CD4-positive, alpha-beta T cell treated with Interleukin-10 for 1 hour (primary cell): ENCODE measurements at places on chromosomes 6 and 20.

- DNase-seq = no peak
Observed at GRCh38 chr6:82017773-82018172, 229.8 kb downstream of the IBTK start.

- DNase-seq = no peak
Observed at GRCh38 chr20:58023346-58023745, 205.1 kb downstream of the ANKRD60 start.

DNA sequence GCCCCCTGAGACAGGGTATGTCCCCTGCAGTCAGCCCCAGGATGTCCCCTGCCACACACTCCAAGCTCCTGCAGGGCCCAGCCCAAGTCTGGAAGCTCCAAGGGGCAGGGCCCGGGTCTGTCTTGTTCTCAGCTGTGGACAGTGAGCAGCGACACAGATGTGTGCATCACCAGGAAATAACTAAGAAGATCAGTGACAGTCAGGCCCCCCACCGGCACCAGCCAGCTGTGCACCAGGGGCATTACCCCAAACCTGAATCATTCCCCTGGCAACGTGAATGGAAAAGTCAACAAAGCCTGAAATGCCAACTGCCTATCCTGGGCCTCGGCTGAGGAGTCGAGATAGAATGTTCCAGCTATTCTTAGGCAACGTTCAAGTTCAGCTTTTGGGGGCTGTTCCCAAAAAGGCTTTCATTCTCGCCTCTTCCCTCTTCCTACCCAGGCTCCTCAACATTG, 105.0 kb downstream of the PREX1 start:
- no peak for DNase-seq

DNA sequence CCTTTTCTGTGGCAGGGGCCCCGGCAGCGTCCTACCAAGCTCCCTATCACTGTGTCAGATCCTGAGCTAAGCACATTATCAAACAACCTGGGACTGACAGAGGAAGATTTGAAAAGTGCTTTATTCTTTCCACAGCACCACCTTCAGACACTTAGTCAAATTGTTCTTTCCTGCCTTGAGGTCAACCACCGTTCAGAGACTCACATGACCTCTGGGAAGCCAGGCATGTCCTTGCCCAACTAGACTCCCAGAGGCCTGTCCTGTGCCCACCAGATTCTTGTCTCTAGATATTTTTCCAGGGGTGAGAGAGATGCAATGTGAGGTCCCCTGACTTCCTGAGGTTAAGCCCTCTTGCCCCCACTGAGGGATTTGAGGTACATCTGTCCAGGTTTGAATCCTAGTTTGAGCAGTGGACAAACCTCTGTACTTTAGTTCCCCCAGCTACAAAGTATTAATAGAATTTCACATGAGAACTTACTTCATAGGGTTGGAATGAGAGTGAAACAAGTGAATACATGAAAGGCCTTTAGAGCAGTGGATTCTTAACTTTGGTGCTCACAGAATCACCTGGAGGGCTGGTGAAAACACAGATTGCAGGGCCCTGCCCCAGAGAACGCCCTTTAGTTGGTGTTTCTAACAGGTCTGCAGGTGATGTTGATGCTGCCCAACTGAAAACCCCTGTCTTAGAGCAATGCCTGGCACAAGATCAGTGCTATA, 179.8 kb downstream of the CLIC5 start:
- no peak for DNase-seq

DNA sequence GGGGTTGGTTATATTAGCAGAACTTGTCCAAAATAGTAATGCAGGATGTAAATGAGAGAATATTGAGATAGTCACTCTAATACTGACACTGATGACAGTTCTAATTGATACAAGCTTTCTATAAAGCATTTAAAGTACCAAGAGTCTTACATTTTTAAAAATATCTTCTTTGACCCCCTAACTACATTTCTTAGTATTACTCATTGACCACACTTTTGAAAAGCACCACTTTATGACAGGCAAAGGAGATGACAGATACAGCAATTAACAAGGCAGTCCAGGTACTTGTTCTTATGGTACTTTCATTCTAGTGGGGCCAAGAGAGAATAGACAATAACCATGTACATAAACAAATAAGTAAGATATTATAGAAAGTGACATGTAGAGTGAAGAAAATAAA, 139.4 kb upstream of the EYA4 start:
- DNase-seq = no peak

DNA sequence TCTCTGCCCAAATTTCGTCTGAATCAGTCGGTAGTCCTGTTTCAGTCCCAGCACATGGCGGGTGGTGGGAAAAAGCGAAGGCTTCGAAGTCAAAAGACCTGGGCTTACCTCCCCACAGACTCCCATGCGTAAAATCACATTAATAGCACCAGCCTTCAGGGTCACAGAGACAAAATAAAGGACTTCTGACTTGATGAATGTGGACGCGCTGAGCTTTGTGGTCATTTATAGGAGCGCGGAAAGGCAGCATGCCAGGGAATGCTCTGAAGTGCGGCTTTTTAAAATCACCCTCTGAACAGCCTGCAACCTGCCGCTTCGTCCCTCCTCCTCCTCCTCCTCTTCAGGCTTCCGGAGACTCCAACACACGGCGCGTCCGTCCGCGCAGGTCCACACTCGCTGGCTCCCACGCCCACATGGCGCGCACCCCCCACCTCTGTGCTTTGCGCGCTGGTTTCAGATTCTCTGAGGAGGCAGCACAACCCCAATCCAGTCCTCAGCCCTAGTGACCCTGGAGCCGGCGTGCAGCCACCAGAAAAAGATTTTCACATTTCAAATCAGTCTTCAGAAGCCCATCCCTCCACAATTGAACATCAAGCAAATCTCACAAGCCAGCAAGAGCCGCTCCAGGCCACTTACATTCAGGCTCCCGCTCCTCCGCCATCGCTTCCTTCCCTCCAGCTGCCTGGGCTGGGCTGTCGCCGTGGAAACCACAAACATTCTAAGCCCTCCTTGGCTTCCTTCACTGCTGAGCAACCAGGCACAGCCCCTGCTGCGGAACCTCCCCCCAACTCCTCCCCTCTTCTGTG, at the start of gene C6orf118:
Gene C6orf118 (minus strand): TSS at position 680 of the 806 bp plus-strand sequence. CDS start 19 bp downstream, at position 661.
- no peak for DNase-seq

- no peak for DNase-seq
Observed at GRCh38 chr6:47934023-47934422, 152.2 kb downstream of the OPN5 start.

DNA sequence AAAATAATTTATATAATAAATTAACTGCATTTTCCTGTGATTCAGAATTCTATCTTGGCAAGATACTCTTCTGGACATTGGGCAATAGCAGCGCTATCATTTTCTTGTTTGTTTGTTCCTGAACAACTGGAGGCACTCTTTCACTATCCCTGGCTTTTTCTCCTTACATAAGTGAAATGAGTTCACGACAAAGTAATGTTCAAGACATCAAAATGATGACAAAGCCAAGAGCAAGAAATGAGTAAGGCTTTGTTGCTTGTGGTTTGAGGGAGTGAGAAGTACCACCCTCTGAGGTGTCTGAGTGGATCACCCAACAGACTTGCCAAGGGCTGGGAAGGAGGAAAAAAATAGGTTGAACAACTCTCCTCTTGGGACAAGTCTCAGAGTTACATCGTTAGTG, 466.6 kb upstream of the JAG1 start:
- DNase-seq = no peak

DNA sequence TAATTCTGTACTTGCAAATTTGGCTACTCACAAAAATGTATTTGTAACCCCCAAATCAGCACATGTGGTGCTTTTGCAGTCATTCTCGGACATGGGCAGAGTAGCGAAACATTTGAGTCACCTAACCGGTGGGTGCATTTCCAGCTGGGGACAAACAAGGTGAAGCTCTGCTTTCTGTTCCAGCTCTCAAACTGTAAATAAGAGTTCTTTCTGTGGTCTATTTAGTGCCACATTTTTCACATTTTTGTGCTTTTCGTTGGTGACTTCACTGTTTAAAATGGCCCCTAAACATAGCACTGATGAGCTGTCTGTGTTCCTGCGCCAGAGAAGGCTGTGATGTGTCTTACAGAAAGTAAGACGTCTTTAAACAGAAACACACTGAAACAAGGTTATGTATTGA, 244.5 kb downstream of the CDC5L start:
- no peak for DNase-seq

GRCh38 chr20:49945701-49946477, 9.7 kb downstream of the RNF114 start:
- no peak for DNase-seq

- DNase-seq = peak; percentile 19
Observed at GRCh38 chr6:31689249-31690110, 8.6 kb upstream of the LY6G5C start.

DNA sequence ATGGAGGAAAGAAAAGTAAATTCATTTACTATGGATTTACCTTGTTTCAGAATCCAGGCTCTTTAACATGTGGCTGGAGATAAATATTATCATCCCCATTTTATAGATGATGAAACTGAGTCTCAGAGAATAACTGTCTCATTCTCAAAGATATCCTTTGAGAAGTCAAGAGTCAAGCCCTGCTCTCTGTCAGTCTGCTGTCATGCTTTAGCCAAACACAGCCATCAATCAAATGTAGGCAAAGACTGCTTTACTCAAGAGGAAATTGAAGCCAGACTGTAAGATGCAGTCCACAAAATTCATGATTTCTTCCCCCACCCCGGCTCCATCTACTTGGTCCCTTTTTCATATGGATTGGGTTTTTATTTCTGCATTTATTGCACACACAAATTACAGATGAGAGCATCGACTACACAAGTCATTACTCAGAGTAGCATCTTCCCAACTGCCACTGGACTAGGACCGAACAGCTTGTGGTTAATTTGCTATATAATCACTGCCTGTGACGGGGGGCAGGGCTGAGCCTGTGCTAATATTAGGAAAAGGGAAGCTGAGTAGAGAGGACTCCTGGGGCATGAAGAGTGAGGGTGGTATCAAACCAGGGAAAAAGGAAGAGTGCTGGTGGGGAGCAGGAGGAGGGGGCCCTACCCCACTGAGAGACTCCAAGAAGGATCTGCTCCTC, 102.7 kb upstream of the TOP1 start:
- no peak for DNase-seq

DNA sequence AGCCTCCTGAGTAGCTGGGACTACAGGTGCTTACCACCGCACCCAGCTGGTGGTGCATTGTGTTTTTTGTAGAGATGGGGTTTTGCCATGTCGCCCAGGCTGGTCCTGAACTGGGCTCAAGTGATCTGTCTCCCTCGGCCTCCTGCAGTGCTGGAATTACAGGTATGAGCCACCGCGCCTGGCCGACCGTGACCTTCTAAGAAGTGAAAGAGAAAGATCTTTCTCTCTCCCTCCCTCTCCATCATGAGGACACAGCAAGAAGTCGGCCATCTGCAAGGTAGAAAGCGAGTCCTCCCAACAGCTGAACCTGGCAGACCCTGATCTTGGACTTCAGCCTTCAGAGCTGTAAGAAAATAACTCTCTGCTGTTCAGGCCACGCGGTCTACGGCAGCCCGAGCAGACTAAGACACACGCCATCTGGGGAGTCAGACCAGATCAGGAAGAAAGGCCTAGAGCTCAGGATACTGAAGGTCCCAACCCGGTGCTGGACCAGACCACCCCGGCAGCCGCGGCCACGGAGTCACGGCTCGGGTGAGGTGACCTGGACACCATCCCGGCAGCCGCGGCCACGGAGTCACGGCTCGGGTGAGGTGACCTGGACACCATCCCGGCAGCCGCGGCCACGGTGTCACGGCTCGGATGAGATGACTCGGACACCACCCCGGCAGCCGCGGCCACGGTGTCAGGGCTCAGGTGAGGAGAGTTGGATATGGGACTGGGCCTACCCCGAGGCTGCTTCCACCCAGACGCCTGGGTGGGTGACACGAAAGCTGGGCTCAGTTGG, 9.6 kb downstream of the GMEB2 start:
- no peak for DNase-seq

- no peak for DNase-seq
Observed at GRCh38 chr6:151338651-151339200, 52.6 kb downstream of the ZBTB2 start.

DNA sequence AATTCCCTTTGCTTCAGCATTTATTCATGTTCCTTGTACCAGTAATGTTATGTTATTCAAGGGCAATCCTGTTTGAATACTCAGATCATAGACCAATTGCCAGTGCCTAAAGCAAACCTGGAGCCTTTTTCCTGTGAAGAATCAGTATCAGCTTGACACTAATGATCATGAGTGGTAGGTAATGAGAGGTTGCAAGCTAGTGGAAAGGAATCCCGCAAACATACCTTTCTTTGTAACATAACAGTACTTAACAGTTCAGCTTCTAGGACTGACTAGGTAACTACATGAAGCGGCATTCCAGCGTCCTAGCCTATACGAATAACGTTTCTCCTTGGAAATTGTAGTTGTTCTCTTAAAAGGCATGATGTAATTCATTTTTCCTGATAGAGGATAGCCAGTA, 253.7 kb downstream of the TMEM242 start:
- DNase-seq = no peak

GRCh38 chr6:149289192-149289781, 28.2 kb upstream of the TAB2 start:
- DNase-seq = no peak

- DNase-seq = no peak
Observed at GRCh38 chr20:50145566-50145965, 8.0 kb downstream of the PEDS1 start.

DNA sequence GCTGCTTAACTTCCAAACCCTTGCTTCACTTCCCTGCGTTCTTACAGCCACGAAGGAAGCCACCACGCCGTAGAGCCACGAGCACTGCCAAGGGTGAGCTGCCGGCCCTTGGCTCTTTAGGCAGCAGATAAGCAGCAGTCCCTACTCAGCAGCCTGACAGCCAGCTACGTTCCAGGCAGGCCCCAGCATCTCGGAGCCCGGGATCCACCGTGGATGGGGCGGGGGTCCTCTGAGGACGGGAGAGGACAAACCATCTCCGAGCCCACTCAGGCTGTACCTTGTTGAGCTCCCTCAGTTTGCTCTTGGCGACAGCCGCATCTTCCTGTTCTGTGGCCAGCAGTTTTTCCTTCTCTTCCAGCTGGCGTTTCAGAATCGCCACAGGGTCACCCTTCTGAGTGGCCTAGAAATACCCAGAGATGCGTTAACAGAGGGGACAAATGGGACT, 40.5 kb downstream of the RRBP1 start:
- DNase-seq = no peak

- no peak for DNase-seq
Observed at GRCh38 chr20:54837226-54837625, 361.8 kb downstream of the DOK5 start.

- DNase-seq = no peak
Observed at GRCh38 chr6:34709386-34709785, 12.8 kb upstream of the ILRUN start.
